BE2C (cell line): ENCODE measurements at places on chromosomes 1 and 21.

DNA sequence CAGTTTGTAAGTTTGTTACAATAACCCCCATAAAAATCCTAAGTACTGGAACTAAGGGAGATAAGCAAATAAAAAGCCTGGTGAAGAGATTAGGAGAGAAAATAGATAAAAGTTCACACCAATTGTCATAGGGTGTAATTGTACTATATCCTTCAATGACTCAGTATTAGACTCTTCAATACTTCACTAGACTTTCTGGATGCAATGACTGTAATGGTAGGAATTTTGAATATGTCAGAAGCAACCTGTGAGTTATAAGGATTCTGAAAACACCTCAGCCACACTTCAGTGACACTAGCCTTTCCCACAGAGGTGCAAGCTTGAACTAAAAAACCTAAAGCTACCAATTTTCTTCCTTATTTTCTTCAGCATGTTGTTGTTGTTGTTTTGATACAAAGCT is 147.9 kb downstream of the PTGER3 start:
- no peak for DNase-seq

- DNase-seq, result no peak
These were observed 2.2 kb upstream of the HAO2 start for GRCh38 chr1:119366424-119366823.

DNA sequence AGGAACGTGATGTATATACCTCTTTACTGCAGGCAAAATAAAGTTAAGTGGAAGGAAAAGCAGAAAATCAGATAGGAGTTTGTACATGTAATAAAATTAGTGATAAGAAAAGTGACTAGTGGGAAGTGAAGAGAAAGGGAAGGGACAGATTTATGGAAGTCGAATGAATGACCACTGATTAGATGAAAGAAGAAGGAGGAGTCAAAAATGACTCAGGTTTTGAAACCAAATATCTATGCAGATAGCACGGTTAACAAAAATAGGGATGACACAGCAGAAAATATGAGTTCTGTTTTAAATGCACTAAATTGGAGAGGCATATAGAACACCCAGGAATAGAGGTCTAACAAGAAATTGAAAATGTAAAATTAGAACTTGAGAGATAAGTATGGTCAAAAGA is 128.0 kb downstream of the HMCN1 start:
- no peak for DNase-seq

- DNase-seq, result no peak
These were observed 10.5 kb downstream of the OTUD3 start for GRCh38 chr1:19892628-19893168.

GRCh38 chr1:184745929-184746638 is 8.6 kb downstream of the EDEM3 start:
- peak; percentile 49 for DNase-seq

DNA sequence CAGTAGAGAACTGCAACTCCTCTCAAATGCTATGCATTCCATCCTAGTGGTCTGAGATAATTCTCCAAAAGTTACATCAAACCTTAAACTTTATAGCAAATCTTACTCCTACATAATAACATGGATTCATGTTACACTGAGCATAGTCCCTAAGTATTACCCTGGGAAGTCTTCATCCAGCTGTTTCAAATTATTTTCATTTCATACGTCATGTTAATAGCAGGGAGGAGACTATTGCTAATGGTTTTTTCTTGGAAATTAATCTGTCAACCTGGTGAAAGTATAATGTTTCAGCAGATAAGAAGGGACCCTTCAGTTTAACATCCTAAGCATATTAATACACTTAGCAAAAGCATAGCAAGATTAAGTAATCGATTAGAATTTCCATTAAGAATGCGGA is 318.1 kb downstream of the USP25 start:
- no peak for DNase-seq

DNA sequence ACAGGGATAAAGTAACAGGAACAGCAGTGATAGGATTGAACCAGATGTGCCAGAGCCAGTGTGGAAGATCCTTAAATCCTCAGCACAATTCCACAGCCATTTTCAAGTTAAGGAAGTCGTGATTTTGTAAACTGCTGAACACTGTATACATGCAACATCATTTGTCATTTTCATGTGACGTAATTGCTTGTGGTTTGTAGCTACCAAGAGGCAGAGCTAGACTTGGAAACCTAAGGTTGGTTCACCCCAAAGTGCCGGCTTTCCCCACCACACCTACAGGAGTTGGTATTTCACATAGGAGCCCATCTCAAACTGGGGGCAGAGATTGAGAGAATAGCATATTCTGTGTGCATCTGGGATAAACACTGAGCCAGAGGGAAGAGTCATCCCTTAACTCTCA is 113.9 kb downstream of the CAPN8 start:
- no peak for DNase-seq

DNA sequence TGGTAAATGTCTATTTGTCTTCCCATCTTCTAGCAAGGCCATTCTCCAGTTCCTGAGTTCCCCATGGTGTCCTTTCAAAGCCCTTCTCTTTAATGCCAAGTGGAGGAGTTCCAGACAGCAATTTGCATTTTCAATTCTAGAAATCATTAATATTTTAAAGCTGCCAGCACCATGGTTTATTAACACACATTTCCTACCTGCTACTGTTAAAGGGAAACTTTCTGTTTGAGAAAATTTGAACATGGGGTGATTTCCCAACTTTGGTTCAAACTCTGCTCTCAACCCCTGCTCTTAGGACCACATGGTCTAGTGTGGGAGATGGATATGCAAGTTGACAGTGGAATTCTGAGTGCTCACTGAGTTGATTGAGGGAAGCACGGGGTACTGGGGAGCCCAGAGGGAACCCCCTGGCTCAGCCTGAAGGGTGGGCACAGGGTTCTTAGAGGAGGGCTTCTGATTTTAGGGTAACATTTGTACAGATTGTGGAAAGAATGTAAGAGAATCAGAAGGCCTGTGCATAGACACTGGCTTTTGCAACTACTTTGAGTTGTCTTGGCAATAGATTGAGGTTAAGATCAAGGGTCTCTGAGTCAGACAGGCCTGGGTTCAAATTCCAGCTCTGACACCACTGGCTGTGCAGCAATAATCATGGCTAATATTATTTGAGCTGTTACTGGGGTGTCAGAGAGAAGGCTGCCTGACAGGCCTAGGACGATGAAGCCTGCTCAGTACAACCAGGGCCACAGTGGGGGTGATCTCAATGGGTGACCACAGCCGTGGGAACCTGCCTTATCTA is 97.8 kb downstream of the BEND5 start:
- DNase-seq, result no peak

DNA sequence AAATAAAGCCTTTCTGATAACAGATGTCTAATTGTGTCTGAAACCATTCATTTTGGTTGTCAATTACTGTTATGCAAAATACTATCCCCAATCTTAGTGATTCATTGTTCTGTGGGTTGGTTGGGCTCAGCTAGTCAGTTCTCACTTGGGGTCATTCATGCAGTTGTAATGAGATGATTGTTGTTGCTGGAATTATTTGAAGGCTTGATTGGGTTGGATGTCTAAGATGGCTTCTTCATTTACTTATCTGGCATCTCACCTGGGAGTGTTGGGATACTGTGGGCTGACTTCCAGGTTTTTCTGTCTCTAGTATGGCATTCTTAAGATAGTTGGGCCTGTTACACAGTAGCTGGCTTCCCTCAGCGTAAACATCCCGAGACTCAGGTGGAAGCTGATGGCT is 217.8 kb upstream of the B3GALT2 start:
- no peak for DNase-seq
